ENCODE measurements at places on chromosomes 2 and 18.

DNA sequence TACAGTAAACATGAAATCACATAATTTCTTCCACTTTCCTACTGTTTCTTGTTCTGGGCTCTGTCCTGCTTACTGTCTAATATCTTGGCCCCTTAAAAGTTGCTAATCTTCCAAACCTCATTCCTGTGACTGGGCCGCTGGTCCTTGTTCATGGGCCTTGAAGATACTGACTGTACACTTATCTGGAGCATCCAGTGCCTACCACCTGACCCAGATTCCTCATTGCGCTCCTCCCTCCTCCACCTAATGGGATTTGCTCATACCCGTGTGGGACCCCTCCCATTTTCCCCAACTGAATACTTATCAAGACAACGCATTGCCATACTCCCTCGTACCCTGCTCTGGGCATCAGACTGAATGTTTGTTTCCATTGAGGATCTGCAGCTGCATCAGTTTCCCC is 6.1 kb upstream of the IL37 start:
- DNase-seq: no peak

DNA sequence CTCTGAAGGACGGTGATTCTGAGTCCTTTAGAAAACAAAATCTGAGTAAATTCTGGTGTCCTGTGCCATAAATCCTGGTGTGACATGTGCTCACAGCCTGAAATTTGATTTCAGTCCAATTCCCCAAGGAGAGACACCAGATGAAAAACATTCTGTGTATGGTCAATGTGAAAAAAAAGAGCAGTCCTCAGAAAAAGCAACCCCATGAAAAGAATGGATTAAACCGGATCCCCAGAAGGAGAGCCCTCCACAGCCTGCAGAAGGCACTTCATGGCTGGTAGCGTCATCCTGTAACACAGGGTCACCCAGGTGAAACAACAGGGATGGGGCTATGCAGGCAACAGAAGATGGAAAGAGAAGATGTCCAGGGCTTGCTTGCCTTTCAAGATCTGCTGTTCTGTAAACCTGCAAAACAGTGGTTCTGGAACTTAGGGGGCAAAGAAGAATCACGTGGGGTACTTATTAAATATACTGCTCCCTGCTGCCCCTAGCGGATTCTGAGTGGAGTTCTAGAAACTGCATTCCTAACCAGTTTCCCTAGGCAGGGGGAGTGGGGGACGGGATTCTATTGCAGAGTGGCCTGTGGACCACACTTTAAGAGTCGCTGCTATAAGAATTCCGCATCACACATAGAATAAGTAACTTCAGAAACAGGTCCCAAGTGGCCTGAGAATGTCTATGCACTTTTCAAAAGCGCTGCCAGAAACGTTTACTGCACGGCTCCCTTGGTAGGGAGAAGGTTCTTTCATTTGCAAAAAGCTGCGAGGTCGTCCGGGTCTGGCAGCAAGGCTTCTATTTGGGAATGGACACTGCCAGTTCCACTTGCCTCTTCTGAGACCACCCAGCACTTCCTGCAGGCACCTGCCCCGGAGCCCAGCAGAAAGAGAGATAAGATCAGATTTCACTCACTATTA is 118.9 kb upstream of the ARL5A start:
- no peak for DNase-seq

DNA sequence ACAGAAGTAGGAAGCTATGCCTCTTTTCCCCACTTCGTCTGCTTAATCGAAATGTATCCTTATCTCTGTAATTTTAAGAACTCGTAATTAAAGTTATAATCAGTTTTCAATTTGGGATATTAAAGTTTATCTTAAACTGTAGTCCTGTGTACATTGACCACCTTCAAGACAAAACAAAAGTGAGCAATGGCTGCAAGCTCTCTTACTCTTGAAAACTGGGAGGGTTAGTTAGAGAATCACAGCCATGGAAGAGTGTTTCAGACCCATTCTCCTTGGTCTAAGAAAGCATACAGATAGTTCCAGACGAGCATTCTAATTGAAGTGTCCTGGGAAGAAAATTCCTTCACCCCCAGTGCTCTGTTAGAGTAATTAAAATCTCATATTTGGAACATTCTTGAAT is 2.0 kb downstream of the KCMF1 start:
- no peak for DNase-seq

DNA sequence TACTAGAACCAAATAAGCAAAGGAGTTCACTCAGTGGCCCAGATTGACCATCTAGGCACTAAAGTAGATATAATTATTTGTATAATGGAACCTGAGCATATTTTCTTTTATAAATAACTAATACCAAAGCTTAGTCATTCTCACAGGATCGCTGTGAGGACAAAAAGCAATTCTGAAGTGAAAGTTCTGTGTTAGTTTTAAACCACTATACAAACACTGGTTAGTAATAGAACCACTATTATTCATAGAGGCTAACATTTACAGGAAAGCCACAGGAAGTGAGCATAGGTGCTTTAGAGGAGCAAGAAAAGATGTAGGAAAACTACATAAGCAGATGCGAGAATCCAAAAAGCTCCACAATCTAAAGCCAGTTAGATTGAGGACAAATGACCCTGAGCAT is 364.7 kb downstream of the XIRP2 start:
- no peak for DNase-seq

GRCh38 chr2:208541989-208542464 is 135.4 kb downstream of the PTH2R start:
- DNase-seq: no peak

DNA sequence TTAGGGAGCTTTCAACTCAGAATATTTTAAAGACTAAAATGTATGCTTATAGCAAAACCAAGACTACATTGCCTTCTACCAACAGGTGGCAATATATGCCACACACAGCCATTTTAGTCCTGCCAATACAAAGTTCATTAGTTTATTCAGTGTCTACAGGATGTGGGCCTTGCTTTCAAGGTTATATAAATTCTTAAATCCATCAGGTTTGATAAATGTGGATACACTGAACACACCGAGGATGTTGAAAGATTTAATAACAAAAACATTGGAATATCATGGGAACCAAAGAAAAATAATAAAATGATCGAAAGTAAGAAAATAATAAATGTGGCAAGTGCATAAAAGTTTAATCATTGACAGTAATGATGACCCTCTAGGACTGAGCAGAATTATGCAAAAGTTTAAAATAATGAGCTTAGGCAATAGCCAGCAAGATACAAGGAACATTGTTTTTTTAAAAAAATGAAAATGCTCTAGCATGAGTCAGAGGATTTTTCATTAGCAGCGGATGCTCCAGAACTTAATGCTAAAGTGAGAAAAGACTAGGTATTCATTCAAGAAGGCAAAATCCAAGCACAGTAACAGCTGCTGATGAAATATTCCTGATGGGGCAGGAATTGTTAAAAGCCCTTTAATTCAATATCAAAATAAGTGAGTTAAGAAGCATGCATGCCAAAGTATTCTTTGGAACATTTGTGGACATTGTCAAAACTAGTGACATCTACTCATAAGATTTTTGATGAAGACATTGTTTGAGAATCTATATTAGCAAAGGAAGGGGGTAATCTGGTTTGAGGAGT is 14.2 kb downstream of the SCN9A start:
- no peak for DNase-seq

DNA sequence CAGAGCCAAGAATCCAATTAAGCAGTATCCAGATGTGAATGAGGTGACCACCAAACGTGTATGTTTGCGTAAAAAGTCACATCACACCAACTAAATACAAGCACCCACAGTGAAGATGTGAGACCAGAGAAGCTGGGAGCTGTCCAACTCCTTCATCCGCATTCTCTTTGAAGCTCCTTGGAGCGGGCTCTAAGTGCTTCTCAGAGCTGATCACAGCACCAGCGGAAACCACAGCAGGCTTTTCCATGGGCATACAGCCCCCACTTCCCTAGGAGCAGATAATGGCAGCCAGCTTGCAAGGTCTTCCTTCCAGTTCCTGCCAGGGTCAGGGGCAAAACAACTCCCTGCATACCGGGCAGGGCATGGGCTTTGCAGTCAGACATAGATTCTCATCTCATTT is 36.4 kb downstream of the REEP1 start:
- no peak for DNase-seq

GRCh38 chr2:155663265-155663664 is 669.3 kb downstream of the NR4A2 start:
- DNase-seq: no peak

GRCh38 chr2:152626911-152627339 is 90.3 kb downstream of the PRPF40A start:
- DNase-seq: no peak

DNA sequence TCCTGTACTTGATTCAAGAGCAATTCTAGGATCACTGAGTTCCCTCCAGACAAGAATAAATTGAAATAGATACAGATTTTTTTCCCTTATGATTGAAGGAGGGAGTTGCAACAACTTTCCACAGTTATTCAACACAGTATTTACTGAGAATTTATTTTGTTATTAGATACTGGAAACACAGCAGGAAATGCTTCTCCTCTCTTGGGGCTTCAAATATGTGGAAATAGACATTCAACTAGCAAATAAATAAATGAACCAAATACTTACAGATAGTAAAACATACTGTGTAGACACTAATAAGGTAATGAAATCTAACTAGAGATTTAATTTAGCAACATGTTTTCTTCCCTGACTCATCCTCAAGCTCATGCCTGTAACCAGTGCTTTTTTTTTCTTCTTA is 169.2 kb downstream of the LNPK start:
- no peak for DNase-seq

DNA sequence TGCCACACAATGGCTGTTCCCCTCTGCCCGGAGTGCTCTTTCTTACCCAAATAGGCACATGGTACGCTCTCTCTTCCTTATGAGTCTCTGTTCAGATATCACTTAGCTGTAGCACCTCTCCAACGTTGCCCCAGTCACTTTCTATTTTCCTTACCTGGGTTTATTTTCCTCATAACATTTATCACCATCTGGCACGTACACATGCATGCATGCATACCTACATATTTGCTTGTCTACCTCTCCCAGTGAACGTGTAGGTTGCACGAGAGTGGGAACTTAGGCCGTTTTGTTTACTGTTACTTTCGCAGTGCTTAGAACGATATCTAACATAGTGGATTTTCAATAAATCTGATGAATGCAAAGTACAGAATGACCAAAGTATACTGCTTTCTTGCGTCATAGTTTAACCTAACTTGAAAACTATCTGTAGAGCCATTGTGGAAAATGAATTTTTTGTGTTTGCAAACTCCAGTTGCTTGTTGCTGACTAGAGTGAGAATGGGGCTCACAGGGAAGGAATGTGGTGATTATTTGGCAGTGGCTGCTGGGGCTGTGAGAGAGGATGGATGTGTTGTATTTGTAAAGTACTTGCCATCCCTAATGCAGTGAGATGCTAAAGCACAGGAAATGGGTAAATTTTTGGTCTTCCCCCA is 47.1 kb downstream of the ACSL3 start:
- DNase-seq: no peak

DNA sequence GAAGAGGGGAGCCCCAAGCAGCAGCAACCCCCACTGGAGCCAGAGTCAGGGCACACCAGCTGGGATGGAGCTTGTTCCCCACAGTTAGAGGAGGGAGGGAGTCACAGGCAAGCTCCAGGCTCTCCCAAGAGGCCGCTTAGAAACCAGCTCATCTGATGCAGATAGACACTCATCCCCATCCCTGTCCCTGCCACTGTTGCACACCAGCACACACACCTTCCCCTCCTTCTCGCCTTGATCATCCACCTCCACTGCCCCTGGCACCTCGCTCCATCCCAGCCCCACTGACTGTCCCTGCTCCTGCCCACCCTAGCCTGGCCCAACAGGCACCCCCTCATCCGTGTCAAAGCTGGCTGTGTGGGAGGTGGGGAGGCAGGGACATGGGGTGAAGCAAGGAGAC is 1.5 kb upstream of the RUFY4 start:
- no peak for DNase-seq
